Stimulated activated CD4-positive, alpha-beta T cell treated with anti-CD3 and anti-CD28 coated beads, Interleukin-15, amount 100 ng/mL, for 1 hour (primary cell): ENCODE measurements at places on chromosomes 7 and 10.

GRCh38 chr10:44775402-44775741 lies 135.8 kb upstream of the TMEM72 start:
- DNase-seq: no peak

DNA sequence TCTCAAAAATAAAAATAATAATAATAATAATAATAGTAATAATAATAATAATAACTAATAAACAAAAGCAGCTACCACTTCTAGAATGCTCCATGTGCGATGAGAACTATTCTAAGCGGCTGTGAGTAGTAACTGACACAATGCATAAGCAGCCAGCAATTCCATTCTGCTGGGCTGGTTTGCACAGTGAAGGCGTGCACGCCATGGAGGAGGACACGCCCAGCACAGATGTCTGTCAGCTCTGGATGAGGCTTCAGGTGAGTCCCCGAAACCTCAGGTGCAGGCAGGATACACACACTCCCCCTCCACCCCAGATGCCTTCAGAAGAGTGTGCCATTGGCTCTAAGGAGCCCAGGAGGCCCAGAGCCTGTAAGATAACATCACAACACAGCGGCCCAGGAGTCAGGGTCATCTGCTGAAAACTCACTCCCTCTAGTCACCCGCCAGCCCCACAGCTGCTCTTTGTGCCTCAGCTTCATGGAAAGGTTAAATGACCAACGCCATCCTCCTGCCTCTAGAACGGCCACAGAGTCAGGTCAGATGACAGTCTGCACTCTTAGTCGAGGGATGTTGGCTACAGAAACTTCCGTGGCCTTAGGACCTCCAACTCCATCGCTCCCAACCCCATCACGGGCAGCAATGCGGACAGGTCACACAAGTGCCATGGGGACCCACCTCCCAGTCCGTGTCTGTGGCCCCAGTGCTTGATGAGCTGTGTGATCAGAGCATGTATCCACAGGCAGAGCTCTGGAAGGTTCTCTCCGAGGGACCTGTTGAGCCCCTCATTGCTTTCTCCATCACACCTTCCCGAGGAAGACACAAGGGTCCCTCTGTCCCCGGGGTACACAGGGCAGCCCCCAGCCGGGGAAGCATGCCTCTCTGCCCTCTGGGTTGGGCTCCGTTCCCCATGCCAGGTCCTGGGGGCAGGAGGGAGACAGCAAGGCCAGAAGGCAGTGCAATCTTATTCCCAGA lies 103.9 kb downstream of the CTBP2 start:
- DNase-seq: no peak

DNA sequence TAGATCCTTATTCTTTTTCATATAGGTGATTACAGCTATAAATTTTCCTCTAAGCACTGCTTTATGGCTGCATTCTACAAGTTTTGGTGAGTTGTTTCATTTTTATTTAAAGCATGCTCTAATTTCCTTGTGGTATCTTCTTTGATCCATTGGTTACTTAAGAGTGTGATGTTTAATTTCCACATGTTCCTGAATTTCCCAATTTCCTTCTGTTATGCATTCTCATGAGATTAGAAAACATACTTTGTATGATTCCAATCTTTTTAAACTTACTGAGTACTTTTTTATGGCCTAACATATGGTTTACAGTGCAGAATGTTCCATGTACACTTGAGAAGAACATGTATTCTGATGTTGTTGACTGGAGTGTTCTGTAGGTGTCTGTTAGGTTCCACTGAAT lies 53.4 kb downstream of the MYL10 start:
- DNase-seq: no peak

DNA sequence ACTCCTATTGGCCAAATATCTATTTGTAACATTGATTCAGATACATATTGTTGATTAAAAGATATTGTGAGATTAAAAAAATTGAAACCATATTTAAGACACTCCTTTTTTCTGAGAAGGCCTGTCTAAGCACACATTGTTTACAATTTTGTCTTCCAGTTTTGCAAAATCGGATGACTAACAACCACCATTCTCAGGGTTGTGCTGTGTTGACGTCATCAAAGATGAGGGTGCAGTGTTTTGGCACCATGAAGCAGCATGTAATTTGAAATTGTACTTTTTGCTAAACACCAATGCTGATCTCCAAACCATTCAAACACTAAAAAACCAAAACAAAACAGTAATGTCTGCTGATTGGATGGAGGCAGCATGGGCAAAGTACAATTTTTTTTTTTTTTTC lies 7.4 kb downstream of the CREB5 start:
- no peak for DNase-seq

DNA sequence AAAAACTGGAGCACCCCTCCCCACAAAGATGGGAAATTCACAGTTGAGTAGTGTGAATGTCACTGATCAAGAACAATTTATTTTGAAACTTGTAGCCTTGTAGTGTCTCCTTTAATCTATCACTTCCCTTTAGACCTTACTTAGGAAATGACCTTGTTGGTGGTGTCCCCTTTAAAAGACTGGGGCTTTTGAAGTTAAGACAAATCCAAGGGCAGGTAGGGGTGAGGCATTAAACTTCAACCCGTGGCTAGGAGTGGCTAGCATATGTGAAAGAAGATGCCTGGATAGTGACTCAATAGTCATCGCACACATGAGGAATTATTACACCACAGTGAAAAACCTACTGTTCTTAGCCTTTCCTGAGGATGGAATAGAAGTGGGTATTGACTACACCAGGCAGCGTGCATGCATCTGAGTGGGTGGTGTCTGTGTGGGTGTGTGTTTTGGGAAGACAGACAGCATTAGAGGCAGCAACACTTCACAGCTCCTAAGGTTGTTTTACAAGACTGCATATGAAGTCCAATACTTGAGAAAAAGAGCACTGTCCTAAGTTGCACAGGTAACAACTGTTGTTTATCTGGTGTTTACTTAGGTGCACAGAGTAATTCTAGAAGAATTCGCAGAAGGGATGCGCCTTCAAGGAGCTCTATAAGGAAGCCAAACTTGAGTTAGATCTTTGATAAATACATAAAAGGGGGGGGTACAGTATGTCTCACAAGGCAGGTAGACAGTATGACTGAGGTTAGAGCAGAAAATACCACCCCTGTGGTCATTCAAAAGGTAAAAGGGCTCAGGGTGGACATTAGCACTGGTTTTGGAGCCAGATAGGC lies 32.9 kb downstream of the ABLIM1 start:
- no peak for DNase-seq

DNA sequence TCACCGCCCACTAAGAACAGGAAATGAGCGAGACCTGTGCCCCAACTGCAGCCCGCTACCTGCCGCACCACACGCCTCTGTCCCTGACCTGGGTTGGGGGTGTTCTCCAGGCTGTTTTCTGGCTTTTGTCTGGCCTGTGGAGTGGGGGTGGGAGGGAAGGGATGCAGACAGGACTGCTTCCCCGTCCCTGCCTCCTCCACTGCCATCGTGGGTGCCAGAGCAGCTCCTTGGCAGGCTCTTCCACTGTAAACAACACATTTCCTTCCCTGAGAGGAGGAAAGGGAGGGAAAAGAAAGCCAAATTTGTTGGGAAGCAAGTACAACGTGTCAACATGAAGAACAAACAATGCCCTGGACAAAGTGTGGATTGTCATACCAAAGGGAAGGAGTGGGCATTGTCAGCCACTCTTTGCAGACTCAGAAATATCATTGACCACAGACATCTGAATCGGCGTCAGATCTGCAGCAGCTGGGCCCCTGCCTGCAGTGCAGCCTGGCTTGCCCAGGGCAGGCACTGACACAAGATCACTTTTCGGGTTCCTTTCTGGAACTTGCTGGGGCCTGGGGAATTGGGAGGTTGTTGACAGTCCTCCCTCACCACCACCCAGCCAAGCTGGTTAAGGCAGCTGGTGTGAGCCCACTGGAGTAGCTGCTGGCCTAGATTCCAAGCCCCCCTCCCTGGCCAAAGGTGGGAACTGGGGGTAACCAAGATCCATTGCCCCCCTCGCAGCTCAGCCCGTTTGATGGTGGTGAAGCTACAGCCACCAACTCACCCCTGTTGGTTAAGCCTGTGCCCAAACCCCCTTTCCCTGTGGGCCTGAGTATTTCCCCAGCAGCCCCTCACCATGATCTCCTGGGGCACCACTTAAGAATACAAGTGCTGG lies 22.6 kb upstream of the TRIM8 start:
- no peak for DNase-seq

- DNase-seq: no peak
These were observed 21.6 kb downstream of the AHR start for GRCh38 chr7:17320102-17320497.
